Stimulated activated CD4-positive, alpha-beta T cell treated with anti-CD3 and anti-CD28 coated beads, TNF-alpha, amount 100 ng/mL, for 24 hours (primary cell): ENCODE measurements at places on chromosomes 13 and 19.

- no peak for DNase-seq
Measured at GRCh38 chr13:23883255-23883654, 5.9 kb downstream of the MIPEP start.

DNA sequence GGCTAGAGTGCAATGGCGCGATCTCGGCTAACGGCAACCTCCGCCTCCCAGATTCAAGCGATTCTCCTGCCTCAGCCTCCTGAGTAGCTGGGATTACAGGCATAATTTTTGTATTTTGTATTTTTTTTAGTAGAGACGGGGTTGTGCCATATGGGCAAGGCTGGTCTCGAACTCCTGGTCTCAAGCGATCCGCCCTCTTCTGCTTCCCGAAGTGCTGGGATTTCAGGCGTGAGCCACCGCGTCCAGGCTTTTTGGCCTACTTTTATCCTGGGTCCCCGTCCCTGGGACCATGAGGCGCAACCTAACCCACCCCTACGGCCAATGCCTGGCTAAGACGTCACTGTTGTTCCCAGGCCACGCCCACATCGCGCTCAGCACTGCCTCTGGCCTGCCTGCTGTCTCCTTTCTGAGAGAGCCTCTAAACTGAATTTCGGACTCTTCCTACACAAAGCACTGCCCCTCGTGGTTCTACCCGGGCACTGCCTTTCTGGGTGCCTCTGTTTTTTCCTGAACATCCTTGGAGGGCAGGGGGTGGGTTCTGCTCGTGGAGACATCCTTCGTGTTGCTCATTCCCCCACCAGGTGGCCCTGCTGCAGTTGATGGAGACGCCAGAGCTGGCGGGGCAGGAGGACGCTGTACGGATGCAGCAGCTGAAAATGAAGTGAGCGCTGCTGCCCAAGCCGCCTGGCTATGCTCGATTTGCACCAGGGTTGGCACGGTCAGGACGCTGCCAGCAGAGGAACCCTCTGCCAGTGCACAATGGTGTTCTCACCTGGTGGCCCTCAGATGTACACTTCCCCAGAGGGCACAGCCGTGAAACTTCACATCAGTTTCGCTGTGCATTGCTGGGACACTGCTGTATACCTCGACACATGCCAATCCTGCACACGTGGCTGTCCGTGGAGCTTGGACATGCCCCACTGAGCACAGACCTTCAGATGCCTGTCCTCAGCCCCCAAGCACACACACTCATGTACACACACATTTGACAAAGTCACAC, 2.0 kb downstream of the REX1BD start:
- DNase-seq: no peak

- DNase-seq: no peak
Measured at GRCh38 chr13:44347301-44347700, 26.3 kb upstream of the SERP2 start.

DNA sequence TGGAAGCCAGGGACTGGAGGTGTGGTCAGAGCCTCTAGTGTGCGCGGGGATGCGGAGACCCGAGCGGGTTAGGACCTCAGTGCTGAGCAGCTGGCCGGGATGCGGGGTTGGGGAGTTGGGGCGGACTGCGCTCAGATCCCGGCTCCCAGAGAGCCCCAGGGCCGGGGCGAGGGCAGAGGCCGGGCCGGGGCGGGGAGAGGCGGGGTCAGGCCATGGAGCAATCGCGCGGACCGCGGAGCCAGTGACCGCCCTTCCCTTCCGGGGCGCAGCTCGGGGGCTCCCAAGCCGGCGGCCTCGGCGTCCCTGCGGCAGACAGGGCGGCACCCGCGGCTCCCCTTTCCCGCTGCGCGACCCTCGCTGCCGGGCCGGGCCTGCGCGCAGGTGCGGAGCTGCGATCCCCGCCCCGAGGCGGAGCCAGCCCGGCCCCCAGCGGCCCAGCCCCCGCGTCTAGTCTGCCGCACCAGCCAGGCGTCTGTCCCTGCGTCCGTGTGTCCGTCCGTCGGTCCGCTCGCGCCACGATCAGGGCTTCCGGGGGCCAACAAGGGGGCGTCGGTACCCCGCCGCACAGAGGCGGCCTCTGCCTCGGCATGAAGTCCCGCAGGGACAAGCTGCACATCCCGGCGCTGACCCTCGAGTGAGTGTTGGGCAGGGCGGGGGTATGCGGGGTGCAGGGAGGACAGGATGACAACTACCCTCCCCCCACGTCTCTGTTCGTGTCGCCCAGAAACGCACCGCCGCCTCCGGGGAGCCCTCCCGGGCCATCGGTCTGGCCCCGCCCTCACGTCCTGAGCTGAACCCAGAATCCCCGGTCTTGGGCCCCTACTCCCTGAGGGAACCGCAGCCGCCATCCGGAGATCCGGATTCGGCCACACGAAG, 12.4 kb downstream of the MAST3 start:
- DNase-seq: no peak

- DNase-seq: no peak
Measured at GRCh38 chr19:12485052-12485416, 418 bp upstream of the ZNF709 start.
